ENCODE measurements at places on chromosomes 7 and 10. TPM values are rescaled to one million over a fixed set of nuclear protein-coding genes. Genes with fewer than 3 reads are reported as not detected.

The OPN1SW gene
- total RNA-seq, result not detected

The CNPY1 gene
- not detected for total RNA-seq

The AHR gene
- total RNA-seq, result 59.9 TPM

The AKR1B15 gene
- not detected for total RNA-seq

The AKR1C4 gene
- not detected for total RNA-seq

The GCK gene
- total RNA-seq, result 1.6 TPM

The GRID2IP gene
- not detected for total RNA-seq

The SMURF1 gene
- 13.6 TPM for total RNA-seq

The LIPK gene
- total RNA-seq, result not detected

The MYL10 gene
- total RNA-seq, result not detected

Data from subcutaneous preadipocyte (primary cell).